ENCODE measurements at places on chromosomes 7 and 10.

DNA sequence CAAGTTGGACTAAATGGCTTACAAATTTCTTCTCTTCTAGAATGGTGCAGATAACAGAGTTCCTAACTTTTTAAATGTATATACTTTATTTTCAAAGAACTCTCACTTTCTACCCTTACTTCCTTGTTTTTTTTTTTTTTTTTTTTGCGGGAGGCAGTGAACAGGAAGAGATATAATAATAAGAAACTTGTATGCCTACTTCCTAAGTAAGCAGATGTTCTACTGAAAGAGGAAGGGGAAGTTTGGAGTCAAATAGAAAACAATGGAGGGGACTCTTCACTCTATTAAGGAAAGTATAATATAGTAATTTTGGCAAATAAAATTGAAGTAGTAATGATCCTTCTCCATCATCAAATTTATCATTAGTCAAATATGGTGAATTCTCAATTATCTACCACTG lies 754.0 kb downstream of the KCNMA1 start:
- no peak for DNase-seq

- DNase-seq = no peak
Measured at GRCh38 chr7:117087639-117088396, 134.5 kb downstream of the ST7 start.

GRCh38 chr10:99382176-99382575 lies 48.2 kb downstream of the GOT1 start:
- DNase-seq = no peak

DNA sequence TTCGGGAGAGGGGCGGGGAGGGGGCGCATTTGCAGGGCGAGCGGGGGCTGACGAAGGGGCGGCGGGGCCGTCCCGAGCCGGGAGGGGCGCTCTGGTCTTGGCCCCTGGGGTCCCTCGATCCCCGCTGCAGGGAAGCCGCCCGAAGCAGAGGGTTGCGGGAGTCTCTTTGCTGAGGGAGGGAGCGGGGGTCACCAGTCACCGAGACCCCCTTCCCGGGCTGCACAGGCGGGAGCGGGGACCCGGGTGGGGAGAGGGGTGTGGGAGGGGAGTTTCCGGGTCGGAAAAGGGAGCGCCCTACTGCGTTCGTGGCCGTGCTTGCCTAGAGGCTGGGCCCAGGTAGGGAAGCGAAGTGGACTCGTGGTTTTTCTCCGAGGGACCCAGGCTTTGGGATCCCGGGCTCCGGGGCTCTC lies 422 bp downstream of the AP1S1 start:
- peak; percentile 33 for DNase-seq

DNA sequence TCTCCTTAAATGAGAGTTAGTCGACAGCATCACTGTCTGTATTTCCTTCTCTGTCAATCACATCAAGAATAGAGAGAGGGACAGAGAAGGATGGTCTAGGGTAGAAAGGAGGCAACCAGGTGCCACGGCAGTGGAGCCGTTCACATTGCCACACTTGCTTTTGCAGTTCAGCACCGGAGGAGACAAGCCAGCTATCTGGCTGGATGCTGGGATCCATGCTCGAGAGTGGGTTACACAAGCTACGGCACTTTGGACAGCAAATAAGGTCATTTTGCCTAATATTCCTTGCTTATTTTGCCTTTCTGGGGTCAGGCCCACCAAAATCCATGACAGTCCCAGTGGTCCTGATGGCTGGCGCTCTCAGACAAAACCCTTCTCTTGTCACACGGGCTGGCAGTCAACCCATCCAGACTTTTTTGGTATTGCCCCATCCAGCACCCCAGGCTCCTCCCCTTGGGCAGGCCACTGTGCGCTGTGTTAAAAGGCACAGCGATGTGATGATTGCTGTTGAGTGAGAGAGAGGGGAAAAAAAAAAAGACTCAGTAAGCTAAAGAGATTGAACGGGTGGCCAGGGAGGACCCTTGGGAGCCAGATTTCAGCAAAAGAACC lies 8.4 kb downstream of the CPA2 start:
- DNase-seq = no peak

GRCh38 chr10:30970760-30971460 lies 60.8 kb downstream of the ZNF438 start:
- DNase-seq = no peak

- DNase-seq = no peak
Measured at GRCh38 chr10:17335065-17335464, 107.0 kb downstream of the VIM start.

DNA sequence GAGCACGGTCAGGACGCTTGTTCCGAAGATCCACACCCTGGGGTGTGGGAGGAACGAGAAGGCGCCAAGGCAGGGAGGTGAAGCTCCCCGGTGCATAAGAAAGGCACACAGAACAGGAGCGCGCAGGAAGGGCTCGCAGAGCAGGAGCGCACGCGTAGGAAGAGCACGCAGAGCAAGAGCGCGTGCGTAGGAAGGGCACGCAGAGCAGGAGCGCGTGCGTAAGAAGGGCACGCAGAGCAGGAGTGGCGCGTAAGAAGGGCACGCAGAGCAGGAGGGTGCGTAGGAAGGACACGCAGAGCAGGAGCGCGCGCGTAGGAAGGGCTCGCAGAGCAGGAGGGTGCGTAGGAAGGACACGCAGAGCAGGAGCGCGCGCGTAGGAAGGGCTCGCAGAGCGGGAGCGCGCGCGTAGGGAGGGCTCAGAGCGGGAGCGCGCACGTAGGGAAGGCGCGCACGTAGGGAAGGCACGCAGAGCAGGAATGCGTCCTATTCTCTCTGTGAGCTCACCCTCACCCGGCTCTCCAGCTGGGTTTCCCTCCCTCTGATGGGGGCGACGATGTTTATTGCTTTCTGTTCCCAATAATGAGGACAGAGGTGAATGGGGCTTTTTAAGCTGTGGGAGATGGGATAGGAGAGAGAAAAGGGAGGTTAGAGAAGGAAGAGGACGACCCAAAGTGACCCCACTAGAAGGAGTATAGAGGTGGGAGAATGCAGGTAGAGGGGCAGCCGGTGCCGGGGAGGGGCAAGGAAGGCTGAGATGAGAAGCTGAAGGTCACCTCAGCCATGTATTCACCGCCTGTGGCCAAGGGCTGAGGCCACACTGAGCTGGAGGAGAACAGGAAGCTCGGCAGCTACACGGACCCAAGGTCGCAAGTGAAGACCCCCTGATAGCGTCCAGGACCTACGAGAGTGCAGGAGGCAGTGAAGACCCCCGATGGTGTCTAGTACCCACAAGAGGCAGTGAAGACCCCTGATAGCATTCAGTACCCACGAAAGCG lies 423.2 kb downstream of the PTPRN2 start:
- no peak for DNase-seq

GRCh38 chr7:127226685-127227374 lies 25.9 kb downstream of the GRM8 start:
- DNase-seq = no peak

DNA sequence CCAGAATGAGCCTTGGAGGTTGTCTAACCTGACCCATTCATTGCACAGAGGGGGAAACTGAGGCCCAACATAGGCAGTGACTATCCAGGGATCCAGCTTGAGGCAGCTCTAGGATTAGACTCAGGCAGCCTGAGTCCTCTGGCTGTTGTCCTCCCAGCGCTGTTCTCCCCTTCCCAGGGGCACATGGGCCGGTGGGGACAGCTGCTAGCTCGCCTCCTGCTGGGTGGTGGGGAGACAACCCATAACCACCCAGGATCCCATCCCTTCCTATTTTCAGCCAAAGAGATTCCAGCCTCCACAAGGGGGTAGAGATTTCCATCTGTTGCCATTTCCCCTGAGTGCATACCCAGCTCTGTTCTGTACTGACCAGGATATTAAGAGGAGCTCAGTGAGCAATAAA lies 145.1 kb upstream of the GPR26 start:
- DNase-seq = no peak

DNA sequence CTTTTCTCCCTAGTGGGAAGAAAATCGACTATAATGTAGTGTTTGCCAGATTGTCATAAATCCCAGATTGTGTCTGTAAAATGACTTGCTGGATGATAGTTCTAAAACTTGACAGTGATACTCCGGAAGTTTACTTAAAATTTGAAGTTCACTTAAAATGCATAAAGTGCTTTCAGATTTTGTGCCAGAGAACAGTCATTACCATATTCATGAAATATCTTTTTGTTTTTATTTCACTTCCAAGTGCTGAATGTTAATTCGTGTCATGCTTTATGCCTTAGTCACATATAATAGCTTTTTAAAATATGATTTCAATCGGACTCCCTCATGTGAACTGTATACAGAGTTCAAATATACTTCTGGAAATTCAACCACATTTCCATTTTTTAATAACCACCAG lies 30.4 kb downstream of the PRPF18 start:
- no peak for DNase-seq

GRCh38 chr10:13491747-13492360 lies 37.0 kb downstream of the BEND7 start:
- DNase-seq = no peak

- no peak for DNase-seq
Measured at GRCh38 chr7:156816943-156817572, 75.9 kb downstream of the LMBR1 start.

DNA sequence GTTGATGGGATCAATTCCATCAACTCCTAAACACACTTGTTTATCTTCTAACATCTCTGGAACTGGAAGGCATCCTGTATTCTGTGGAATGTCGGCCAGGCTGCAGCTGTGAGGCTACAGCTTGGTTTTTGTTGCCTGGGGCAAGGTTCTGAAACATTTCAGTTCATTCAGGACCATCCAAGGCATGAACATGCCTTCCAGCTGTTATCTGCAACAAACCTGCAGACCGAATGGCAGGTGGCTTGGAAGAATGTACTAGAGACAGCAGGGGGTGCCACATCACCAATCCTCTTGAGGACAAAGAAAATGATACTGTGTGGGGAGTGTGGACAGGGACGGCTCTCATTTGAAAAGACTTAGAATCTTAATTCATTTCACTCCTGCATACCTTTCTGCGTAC lies 12.4 kb downstream of the PAPOLB start:
- peak; percentile 55 for DNase-seq

DNA sequence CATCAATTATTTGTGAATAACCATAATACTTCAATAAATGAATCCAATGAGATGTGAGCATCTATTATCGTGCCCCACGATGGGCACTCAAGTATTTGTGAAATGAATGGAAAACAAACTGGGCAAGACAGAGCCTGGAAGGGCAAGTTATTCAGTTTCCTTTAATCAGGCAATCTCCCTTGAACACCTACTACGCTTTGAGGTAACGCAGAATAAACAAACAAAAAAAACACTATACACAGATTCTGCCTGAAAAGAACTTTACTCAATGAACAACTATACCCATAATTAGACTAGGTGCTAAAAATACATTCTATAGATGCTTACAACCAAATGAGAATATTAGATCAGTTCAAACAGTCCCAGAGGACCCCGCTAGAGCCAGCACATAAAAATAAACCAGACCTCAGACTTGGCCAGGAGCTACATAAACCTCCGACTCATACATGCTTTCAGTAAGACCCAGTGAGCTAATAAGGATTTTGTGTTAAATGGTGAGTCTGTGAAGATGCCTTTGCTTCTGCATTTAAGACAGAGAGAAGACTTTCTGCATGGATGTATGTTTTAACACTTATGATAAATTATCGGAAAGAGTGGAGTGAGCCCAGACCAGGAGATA lies 121.3 kb downstream of the MPP7 start:
- no peak for DNase-seq

DNA sequence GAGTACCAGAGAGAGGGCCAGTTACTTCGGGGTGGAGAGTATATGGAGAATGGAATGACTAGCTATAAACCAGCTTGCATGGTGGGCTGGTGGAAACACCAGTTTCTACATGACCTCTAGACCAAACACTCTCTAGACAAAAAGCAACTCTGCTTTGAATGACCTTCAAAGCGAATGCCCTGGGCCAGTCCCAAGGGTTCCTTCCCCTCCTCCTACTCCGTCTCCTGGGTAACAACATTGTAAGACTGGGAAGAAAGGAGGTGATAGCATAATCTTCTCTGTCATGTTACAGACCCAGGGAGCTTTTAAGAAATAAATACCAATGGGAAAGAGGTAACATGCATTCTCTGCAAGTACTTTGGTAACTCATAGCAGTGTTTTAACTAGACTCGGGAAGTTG lies 7.4 kb downstream of the HK1 start:
- no peak for DNase-seq

DNA sequence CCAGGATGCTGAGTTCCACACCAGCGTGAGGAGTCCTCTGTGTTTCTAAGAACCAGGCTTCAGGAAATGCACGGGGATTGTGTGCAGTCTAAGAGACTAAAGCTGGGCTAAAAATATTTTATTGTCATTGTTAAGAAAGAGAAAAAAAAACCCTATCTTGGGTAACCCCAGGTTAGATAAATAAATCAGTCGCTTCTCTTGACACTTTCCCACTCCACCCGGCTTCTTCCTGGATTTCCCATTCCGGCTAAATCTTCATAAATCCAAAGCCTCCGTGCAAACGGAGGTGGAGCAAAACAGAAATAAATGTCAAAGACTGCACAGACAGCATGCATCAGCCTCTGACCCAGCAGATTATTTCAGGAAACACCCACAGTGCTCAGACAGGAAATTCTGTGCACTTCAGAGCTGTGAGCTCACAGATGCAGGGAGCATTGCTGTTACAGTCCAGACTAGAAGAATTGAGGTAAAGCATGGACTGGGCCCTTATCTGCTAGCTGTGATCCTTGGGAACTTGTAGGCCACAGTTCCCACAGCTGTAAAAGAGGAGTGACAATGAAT lies 44.8 kb upstream of the GRID1 start:
- DNase-seq = no peak

DNA sequence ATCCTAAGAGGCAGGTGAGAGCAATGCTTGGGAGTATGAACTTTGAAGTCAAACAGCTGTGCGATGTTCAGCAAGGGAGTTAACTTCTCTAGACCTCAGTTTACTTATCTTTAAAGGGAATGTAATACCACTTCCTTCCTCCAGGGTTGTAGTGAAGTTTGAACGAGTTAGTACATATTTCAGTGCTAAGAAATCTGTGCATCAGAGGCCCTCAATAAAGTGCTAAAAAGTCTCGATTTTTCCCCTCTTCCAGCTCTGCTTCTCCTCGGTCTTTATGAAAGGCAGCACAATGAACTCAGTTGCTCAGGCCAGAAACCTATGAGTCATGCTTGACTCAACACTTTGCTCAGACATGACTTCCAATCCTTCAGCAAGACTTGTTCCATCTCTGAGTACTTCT lies 418.9 kb downstream of the MDFIC start:
- DNase-seq = no peak
